ENCODE measurements at places on chromosomes 16 and 17. TPM values are rescaled to one million over a fixed set of nuclear protein-coding genes. Genes with fewer than 3 reads are reported as not detected.

Gene KRT16
- total RNA-seq, result not detected

Gene ALDH3A1
- 1.7 TPM for total RNA-seq

Gene KRTAP3-2
- total RNA-seq, result not detected

Gene KRTAP1-1
- total RNA-seq, result not detected

Gene PKD1
- 183 TPM for total RNA-seq

Gene TMEM11
- total RNA-seq, result 6.9 TPM

Gene SLFN14
- total RNA-seq, result not detected

Gene SNX20
- 7.6 TPM for total RNA-seq

Gene CMTM2
- total RNA-seq, result not detected

- peak overlapping the region; percentile 79 for H3K27ac ChIP-seq
- peaks cover 7% of the 10 kb centered on the region for H3K4me1 ChIP-seq
- H3K27me3 ChIP-seq, result no peaks in the 10 kb centered on the region
- DNase-seq, result no peak
Measured at GRCh38 chr16:29824589-29825144, 4.4 kb downstream of the MVP start.

GRCh38 chr17:42898147-42898811, 2.3 kb upstream of the G6PC1 start:
- no peak for DNase-seq
- H3K27me3 ChIP-seq, result no peaks in the 10 kb centered on the region

DNA sequence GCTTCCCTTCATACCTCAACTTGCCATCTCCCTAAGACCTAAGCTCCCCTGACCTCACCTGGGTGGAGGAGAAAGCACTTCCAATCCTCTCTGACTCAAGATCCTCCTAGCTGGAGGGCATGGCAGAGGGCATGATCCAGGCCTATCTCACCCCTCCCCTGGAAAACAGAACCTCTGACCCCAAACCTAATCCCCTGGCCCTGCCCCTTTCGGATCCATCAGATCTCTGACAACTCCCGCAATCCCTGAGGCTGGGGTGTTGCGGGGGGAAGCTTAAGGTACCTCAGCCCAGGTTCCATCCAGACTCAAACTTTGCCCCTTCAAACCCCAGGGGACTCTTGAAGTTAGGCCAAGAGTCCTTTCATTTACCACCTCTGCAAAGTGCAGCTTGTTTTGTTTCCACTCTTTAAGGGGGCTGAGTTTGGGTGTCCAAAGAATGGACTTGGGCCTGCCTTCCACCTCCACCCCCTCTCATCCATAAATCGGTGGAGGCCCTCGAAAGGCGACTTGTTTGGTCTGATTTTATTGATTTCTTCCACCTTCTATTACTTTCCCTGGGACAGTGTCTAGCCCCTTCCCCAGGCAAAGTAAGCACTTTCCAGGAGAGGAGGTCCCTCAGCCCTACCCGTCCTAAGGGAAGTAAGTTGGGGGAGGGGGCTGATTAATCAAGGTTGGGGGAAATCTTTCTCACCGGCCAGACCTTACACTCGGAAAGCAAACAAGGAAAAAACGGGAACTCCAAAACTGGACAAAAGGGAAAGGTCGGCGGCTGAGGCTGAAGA, 2.6 kb downstream of the EPOP start:
- H3K36me3 ChIP-seq, result no peaks in the 10 kb centered on the region
- H3K27me3 ChIP-seq, result no peaks in the 10 kb centered on the region

- no peaks in the 10 kb centered on the region for H3K27me3 ChIP-seq
- no peak for DNase-seq
- no peak overlapping the region for H3K4me3 ChIP-seq
- H3K4me1 ChIP-seq, result no peaks in the 10 kb centered on the region
- H3K27ac ChIP-seq, result no peak overlapping the region
Measured at GRCh38 chr17:37388266-37388665, 12.5 kb downstream of the C17orf78 start.
